ENCODE measurements at places on chromosomes 5 and 9. TPM values are rescaled to one million over a fixed set of nuclear protein-coding genes. Genes with fewer than 3 reads are reported as not detected.

Gene PTGR1
- polyA plus RNA-seq: 270 TPM

GRCh38 chr9:20351715-20352114, 270.6 kb downstream of the MLLT3 start:
- DNase-seq: no peak

- no peak for DNase-seq
Observed at GRCh38 chr9:35293376-35293964, 131.7 kb downstream of the UNC13B start.

GRCh38 chr5:1473746-1474145, 28.5 kb upstream of the SLC6A3 start:
- no peak for DNase-seq

DNA sequence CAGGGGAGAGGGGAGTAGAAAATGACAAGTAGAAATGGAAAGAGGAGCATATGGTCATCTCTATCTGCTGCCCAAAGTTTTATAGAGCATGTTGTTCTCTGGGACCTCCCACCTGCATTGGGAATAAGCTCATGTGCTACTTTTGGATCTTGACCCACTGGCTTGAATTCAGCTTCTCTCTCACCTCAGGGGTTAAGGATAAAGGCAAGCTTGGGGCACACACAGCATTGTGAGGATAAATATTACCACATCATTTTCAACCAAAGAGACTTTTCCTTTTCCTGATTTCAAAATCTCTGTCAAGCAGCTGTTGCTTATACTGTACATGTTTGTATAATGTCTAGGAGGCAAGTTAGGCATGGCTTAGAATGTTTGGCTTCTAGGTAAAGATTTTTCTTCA, 16.6 kb downstream of the ATP10B start:
- DNase-seq: no peak

Gene SPINK4
- polyA plus RNA-seq: not detected

Gene CTXN3
- polyA plus RNA-seq: not detected

GRCh38 chr5:82635561-82636288, 357.6 kb upstream of the RPS23 start:
- DNase-seq: peak; percentile 32

DNA sequence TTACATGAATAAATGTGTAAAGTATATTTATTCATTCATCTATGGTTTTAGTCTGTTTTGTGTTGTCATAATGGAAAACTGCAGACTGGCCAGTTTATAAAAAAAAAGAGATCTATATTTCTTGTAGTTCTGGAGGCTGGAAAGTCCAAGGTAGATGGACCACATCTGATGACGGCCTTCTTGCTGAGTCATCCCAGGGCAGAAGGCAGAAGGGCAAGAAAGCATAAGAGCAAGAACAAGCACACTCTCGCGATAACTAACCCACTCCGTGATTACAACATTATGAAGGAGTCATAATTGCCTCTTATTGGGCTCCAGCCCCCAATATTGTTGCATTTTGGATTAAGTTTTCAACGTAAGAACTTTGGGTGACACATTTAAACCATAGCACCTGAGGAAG, 180.4 kb upstream of the DAB2 start:
- DNase-seq: no peak

DNA sequence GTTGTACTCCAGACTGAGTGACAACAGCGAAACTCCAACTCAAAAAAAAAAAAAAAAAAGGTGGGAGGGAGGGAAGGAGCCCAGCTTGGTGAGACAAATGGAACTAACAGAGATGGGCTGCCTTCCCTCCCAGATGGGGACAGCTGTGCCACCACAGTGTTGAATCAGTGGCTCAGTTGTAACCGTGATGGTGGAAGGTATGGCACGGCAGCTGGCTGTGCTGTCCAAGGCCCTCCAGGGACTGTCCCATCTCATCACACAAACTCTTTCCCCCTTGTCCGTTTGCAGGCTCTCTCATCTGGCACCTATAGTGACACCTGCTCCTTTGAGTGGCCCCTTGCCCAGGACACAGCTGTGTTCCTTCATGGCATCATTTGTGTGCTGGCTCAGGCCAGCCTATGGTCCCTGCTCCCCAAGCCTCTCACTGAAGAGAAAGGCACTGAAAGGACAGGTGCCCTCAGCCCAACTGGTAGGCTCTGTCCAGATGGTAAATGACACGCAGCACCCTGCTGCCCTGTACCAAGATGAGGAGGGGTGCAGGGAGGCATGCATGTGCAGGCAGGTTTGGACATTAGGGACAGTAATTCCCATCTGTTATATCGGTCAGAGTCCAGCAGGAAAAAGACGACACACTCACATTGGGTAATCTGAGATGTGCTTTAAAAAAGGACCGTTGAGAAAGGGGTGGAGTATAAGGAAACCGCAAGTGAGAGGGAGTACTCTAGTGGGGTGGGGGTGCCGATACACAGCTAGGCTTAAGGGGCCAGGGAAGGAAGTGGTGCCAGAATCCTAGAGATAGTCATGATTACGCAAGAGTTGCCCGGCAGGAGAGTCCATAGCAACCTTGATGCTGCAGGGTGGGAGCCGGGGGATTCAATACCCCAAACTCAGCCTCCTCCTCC, 4.3 kb downstream of the SMIM33 start:
- DNase-seq: no peak

DNA sequence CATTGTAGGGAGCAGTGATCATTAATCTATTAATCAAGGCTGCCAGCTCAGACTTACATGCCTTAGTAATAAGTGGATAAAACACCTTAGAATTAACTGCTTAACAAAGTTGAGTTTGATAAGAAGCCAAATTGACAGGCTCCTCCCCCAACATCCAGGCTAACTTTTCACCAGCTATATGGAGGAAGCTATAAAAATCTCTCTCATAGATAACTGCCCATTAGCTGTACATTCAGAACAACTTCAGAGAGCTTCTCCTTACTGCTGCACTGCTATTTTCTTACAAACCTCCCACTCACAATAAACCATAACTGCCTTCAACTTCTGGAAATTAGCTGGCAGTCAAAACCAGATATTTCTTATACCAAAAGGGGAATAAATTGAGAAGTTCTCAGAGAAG, 364.1 kb downstream of the PRELID2 start:
- DNase-seq: no peak

GRCh38 chr9:109497226-109498153, 617 bp downstream of the PTPN3 start:
- DNase-seq: no peak

DNA sequence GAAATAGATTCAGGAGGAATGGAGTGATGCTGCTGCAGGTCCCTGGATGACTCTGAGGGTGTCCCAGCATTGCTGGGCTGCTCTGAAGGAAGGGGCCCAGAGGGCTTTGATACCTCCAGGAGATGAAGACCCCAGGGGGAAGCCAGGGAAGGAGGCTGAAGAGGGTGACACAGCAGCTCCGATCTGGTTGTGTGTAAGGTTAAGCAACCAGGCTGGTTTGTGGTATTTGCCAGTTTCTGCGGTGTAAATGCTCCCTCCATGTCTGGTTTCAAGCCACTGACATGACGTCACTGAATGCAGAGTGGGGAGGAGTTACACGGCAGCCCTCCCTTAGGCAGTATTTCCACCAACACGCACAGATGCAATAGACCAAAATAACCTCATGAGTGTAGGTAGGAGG, 40.0 kb upstream of the ORM1 start:
- no peak for DNase-seq

Gene BTNL8
- 0.46 TPM for polyA plus RNA-seq

DNA sequence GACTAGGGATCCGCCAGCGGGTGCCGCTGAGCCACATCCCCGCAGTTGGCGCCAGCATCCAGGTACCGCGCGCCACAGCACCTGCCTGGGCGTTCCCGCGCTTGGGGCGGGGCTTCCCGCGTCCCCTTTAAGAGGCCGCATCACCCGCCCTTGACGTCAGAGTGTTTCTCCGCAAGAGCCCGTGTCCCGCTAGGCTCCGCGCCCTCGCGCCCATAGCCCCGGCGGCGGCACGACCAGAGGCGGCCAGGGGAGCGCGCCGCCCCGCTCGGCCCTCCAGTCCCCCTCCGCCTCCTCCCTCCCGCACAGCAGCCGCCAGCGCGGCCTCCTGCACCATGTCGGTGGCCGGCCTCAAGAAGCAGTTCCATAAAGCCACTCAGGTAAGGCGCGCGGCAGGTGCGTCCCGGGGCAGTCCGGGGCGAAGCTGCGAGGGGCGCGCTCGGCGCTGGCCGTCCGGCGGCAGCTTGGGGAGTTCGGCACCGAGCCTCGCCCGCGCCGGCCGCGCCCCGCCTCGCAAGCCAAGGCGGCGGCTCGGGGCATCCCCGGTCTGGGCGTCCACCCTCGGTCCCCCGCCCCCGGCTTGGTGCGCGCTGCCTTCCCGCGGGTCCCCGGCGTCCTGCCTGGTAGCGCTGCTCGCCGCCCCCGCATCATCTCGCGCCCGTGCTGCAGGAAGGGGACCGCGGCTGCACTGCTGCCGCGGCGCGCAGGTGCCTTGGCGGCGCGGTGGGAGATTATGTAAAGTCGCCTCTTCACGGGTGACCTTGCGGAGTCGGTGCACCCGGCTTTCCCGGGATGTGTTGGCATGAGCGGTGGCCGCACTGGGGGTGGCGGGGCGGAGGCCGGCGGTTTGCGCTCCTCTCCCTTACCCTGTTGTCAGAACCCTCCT, at the start of gene SH3GL2:
Gene SH3GL2, plus strand, starts transcription at position 156 of the 883 bp plus-strand sequence.
- no peak for DNase-seq

Gene TRPM6
- 1.2 TPM for polyA plus RNA-seq

Gene NUTM2F
- not detected for polyA plus RNA-seq

- no peak for DNase-seq
Observed at GRCh38 chr5:7851617-7852289, 820 bp upstream of the CFAP90 start.

Gene HCN1
- polyA plus RNA-seq: 0.01 TPM

DNA sequence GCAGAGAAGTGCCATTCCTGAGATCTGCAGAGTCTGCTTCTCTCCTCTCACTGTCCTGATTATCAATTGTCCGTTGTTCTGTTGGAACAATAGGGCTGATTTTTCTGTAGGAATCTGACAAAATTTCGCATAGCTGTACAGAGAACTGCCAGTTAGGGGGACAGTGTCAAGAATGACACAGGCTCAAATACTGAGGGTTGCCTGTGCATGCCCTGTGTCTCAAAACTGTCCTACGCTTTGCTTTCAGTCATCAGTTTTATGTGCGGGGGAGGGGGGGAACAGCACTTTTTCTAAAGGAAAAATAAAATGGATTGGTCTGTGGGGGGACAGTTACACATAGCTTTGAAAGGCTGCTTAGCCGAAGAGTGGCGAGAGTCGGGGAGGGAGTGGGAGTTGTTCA, 248.6 kb downstream of the PDZD2 start:
- DNase-seq: no peak

DNA sequence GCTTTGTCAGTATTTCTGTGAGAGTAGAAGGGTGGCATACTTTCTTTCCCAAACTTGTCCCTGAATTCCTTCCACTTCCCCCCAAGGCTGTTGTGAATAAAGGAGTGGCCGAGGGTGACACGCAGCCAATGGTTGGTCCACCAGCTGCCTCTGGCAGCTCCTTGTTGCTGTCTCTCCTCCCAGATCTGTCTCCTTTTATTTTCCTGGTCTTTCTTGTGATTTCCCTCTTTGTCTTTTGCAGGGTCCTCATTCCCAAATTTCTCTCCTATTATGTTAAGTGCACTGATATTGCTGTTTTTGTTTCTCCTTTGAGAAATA, 137.5 kb upstream of the HMHB1 start:
- DNase-seq: no peak

GRCh38 chr5:104494083-104494482, 931.5 kb upstream of the NUDT12 start:
- DNase-seq: no peak

GRCh38 chr9:80922544-80922943, 766.8 kb downstream of the TLE1 start:
- no peak for DNase-seq

DNA sequence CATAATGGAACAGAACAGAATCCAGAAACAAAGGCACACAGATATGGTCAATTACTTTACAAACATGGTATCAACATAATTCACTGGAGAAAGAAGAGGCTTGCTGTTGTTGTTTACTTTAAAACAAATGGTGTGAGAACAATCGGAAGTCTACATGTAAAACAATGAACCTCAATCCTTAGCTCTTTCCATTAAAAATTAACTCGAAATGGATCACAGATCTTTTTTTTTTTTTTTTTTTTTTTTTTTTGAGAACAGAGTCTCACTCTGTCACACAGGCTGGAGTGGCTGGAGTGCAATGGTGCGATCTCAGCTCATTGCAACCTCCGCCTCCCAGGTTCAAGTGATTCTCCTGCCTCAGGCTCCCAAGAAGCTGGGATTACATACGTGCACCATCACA, 9.8 kb downstream of the SEMA4D start:
- DNase-seq: no peak

- no peak for DNase-seq
Observed at GRCh38 chr9:121194730-121195129, 6.9 kb downstream of the RAB14 start.

Gene ECM2
- 14.8 TPM for polyA plus RNA-seq

- DNase-seq: peak; percentile 74
Observed at GRCh38 chr9:86041311-86041741, 58.0 kb downstream of the GOLM1 start.

GRCh38 chr5:93017849-93018248, 563.2 kb downstream of the NR2F1-AS1 start:
- DNase-seq: no peak

DNA sequence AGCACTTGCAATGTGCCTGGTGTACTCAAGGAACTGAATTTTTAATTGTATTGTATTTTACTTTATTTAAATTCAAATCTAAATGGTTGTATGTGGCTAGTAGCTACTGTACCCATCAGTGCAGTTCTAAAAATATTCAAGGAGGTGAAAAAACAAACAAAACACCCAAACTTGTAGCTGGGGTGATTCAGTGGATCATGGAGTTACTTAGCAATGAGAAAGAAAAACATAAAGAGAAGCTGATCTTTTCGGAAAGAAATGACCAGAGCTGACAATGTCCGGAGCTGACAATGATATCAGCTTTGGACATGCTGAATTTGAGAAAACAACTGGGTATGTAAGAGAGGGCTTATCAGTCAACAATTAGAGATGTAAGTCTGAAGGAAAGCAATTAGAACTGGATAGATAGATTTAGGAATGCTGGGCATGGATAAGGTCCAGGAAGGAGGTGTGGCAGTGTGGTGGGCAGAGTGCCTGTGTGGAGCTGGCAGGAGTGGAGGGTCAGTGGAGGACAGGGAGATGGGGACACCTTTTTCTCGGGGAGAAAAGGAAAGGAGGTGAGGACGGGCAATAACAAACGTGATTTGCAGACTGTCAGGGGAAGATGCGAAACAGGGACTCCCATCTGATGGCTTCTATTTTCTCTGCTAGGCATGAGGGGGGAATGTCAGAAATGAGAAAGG, 113.2 kb downstream of the DCP2 start:
- DNase-seq: no peak

- DNase-seq: no peak
Observed at GRCh38 chr5:149837680-149838269, 106.8 kb downstream of the PDE6A start.
